Frontal cortex (tissue), 4 donors: ENCODE measurements at places on chromosomes 16 and 17. TPM values are rescaled to one million over a fixed set of nuclear protein-coding genes. Genes with fewer than 3 reads are reported as not detected.

The CHST4 gene
- total RNA-seq = not detected

The PLXDC1 gene
- 9.8 TPM for total RNA-seq

The BICDL2 gene
- total RNA-seq = not detected

The PABPN1L gene
- not detected for total RNA-seq

The AANAT gene
- not detected for total RNA-seq

The CCL17 gene
- total RNA-seq = not detected

The TVP23A gene
- total RNA-seq = 17.5 TPM

The ZMYND15 gene
- total RNA-seq = not detected

The ITGAD gene
- not detected for total RNA-seq

The RNPS1 gene
- total RNA-seq = 81.1 TPM

The TMEM238L gene
- not detected for total RNA-seq

The CA7 gene
- not detected for total RNA-seq

The MT1A gene
- total RNA-seq = not detected

The GP1BA gene
- total RNA-seq = not detected

The KRTAP4-9 gene
- not detected for total RNA-seq

The IGSF6 gene
- total RNA-seq = 2.9 TPM

The CCL16 gene
- not detected for total RNA-seq

The CSH1 gene
- total RNA-seq = not detected

The RAB40B gene
- total RNA-seq = 18.3 TPM

The ARL5C gene
- not detected for total RNA-seq

The PRKCB gene
- 49.3 TPM for total RNA-seq

The CDK5R1 gene
- total RNA-seq = 271 TPM

The C16orf92 gene
- total RNA-seq = not detected

The MBTPS1 gene
- total RNA-seq = 76.6 TPM

The SDR42E2 gene
- total RNA-seq = not detected

The FBXO47 gene
- not detected for total RNA-seq

The SLFN11 gene
- total RNA-seq = 2.9 TPM

The KRT9 gene
- not detected for total RNA-seq

The KCTD11 gene
- 3.3 TPM for total RNA-seq

The MT3 gene
- total RNA-seq = 7.3 TPM

The GNGT2 gene
- total RNA-seq = not detected
